Dermis blood vessel endothelial cell (primary cell): ENCODE measurements at places on chromosomes 1 and 21.
A peak's percentile ranks its signal among the peaks of the same experiment; 100 is the strongest.

GRCh38 chr1:2542246-2542915 lies 12.3 kb upstream of the HES5 start:
- DNase-seq: no peak

DNA sequence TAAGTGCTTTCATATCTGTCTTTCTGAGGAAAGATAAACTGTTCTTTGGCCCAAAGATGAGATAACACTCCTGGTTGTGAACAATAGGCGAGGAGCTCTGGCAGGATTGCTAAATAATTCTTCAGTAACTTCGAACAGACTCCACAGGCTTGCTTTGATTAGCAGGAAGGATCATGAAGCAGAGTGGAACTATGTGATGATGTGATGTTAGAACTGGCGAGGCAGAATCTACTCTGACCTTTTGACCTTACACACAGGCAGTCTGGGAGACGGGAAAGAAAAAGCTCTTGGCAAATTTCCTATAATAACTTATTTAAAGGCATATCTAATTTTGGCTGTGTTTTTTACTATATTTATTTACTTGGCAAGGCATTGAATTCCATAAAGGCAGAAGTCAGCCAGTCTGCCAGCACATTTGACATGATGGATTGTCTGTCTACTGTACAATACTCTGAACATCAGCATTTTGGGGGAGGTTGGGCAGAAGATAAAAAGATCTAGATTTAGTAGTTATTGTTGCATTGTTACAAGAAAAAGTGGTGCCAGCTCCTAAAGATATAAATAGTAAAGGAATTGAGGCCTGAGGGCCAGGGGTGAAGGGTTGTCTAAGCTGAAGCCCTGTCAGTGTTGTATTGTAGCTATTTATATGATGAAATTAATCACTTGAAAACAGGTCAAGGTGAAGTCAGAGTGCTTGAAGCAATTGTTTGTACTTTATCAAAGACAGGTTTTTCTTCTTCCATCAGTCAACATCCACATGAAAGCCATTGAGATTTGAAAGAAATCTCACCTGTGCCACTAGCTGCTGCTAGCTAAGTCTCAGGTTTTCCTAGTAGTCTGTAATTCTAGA lies 708.8 kb downstream of the LTN1 start:
- DNase-seq: peak; percentile 94

DNA sequence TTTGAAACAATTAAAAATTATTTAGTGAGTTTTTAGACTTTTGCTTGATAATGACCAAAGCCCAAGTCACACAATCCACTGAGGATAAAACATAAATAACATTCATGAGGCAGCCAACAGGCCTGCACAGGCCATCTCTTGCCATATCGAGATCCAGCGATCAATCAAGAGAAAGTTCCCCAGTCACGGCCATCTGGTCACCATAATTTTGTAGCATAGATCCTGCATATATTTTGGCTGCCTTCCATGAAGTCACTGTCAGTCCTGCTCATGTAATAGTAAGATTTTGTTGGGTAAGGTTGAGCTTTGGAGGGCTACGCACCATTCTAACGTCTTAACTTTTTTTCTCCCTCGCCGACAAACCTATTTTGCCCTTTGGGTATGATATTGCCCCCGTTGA lies 17.5 kb downstream of the KPNA6 start:
- DNase-seq: no peak

DNA sequence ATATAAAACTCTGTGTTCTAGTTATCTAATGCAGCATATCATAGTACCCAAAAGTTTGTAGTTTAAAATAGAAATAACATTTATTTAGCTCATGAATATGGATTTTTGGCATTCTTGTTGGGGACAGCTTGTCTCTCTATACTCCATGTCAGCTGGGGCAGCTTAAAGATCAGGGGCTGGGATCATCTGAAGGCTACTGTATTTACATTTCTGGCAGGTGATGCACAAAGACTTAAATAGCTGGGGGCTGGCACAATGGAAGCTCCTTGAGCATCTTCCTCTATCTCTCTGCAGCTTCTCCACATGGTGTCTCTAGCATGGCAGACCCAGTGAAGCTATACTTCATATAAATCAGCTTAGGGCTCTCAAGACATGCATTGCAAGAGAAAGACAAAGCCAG lies 55.6 kb upstream of the DAB1 start:
- DNase-seq: no peak

DNA sequence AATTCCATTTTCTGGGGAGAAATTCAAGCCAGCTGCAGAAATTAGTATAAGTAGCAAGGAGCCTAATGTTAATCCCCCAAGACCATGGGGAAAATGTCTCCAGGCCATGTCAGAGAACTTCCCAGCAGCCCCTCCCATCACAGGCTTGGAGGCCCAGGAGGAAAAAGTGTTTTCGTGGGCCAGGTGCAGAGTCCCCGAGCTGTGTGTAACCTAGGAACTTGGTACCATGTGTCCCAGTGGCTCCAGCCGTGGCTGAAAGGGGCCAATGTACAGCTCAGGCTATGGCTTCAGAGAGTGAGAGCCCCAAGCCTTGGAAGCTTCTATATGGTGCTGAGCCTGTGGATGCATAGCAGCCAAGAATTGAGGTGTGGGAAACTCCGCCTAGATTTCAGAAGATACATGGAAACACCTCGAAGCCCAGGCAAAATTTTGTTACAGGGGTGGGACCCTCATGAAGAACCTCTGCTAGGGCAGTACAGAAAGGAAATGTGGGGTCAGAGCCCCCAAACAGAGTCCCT lies 286.3 kb downstream of the MATN1 start:
- no peak for DNase-seq

GRCh38 chr1:21289700-21290545 lies at the start of gene ECE1:
TSS of gene ECE1 (minus strand) at chr1:21290463. CDS start at chr1:21290414, 49 bp downstream.
- peak; percentile 59 for DNase-seq

GRCh38 chr1:232954594-232955365 lies 4.4 kb downstream of the NTPCR start:
- no peak for DNase-seq

DNA sequence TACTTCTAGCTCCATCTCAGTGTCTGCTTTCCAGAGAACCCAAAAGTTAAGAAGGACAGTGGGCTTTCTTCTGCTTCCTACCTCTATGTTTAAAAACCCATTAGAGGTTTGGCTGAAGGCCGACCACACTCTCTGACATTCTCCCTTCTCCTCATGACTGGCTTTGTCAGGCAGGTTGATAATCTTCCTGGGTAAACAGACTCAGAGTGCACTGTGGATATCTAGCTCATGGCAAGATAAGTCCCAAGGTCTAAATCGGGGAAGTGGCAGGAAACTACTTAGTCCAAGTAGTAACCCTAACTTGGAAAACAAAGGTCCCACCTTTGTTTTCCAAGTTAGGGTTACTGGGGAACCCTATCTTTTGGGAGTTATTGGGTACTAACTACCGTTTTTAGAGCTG lies 161.9 kb upstream of the SPAG17 start:
- no peak for DNase-seq

GRCh38 chr1:87074001-87074795 lies 159.8 kb downstream of the HS2ST1 start:
- DNase-seq: no peak

GRCh38 chr1:97254731-97255463 lies 533.3 kb downstream of the PTBP2 start:
- DNase-seq: no peak

DNA sequence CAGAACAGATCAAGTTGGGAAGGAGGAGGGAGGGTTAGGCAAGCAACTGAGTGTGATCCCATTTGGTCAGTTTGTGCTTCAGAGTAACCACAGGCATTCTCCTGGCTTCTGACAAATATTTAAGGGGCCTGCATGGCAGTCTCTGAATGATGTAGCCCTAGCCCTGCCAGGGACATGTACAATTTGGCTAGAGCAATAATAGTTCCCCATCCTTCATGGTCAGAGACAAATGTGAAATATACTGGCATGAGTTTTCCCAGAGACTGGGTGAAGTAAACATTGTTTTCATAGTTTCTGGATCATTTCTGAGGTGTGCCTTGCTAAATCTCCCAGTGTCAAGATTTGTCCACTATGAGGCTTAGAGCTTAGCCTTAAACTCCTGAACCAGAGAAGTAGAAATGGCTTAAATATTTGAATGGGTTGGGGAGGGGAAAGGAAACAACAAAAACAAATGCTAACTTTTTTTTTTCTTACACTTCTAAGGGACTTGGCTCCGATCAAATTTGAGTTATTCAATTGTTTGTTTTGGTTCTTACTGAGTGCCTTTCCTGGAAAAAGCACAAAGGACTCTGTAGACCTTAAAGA lies 42.0 kb upstream of the UBE2U start:
- no peak for DNase-seq
